Activated CD8-positive, alpha-beta memory T cell treated with anti-CD3 and anti-CD28 coated beads for 24 hours (primary cell): ENCODE measurements at places on chromosomes 7 and 10.

- DNase-seq, result no peak
Observed at GRCh38 chr10:87878664-87879459, 15.4 kb downstream of the PTEN start.

GRCh38 chr10:122362031-122362592 lies 12.4 kb upstream of the PLEKHA1 start:
- DNase-seq, result peak; percentile 24

- DNase-seq, result no peak
Observed at GRCh38 chr7:6232116-6232515, 40.3 kb downstream of the CYTH3 start.

DNA sequence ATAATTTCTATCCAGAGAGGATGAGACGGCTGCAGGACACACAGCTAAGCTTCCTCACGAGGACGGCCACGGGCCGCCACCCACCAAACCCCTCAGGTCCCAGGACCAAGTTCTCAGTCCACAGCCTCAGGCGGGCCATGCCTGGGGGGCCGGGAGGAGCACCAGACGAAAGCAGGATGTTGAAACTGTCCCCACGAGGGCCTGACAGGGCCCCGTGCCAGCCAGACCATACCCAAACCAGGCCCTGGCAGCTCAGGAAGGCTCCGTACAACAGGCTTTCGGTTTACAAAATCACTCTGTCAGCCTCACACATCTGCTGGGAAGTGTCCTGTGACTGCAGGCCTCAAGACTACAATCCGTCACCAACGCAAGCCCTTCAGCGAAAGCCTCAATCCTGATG lies 14.5 kb downstream of the TUBGCP2 start:
- no peak for DNase-seq

GRCh38 chr7:18087687-18088078 lies 60.0 kb upstream of the PRPS1L1 start:
- DNase-seq, result no peak

DNA sequence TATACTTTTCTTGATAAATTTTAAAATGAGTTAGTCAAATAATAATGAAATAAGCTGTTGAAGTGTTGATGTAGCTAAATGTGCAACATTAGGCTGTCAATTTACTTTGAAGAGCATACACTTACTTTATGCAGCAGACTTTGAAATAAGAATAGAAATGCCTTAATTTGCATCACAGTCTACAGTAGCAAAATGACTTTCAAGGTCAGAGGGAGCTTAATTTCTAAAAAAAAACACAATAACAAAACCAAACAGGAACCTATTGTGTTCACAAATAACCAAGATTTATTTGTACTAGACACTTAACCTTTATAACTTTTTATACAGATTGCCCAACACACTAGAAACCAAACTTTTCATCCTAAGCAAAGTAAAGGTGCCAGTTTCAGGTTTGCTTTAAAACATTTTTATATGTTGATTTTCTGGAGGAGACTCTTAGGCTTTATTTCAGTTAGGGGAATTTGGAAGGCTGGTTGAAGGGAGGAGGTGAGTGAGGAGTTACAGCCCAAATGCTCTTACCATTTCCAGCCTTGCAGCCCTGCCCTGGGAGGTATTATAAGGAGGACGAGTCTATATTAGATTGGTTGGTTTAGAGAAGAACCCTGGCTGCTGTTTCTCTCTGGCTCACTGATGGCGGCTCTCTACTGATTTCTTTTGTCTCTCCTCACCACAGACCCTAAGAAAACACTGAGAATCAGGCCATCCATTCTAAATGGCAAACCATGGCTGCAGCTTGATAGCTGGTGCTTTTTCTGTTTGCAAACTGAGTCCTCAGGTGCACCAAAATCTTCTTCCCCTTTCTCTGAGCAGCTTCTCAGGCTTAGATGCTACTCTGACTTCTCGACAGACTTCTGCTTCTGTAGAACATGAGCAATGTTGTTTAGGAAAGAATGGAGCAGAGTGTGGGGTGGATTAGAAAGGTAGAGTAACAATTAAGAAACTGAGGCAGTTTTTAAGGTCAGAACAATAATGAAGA lies 55.2 kb upstream of the RPA3 start:
- no peak for DNase-seq

GRCh38 chr10:128880159-128880725 lies 586.8 kb upstream of the MGMT start:
- no peak for DNase-seq

DNA sequence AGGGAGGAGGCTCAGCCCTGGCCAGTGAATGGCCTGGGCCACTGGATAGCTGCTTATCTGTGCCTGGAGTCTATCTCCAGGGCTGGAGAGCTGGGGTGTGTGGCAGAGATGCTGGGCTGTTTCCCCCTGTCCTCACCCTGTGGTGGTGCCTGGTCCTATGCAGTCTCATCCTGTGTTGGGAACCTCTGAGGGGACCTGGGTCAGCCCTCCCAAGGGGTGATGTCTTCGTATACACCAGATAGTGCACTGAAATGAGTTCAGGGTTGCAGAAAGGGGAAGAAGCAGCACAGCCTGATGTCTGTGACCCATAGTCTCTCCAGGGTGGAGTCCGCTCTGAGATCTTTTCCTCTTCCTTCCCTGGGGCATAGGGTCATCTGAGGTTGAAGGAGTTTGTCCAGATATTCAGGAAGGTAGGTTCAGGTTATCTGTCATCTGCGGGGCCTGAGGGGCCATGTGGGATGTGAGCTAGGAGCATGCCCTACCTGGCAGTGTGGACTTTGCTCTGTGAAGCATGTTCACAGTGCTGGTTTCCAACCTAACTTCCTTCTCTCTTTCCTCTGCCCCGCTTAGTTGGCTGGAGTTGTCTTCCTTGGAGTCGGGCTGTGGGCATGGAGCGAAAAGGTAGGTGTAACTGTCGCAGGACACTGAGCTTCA lies 33.4 kb upstream of the SH2D4B start:
- no peak for DNase-seq

DNA sequence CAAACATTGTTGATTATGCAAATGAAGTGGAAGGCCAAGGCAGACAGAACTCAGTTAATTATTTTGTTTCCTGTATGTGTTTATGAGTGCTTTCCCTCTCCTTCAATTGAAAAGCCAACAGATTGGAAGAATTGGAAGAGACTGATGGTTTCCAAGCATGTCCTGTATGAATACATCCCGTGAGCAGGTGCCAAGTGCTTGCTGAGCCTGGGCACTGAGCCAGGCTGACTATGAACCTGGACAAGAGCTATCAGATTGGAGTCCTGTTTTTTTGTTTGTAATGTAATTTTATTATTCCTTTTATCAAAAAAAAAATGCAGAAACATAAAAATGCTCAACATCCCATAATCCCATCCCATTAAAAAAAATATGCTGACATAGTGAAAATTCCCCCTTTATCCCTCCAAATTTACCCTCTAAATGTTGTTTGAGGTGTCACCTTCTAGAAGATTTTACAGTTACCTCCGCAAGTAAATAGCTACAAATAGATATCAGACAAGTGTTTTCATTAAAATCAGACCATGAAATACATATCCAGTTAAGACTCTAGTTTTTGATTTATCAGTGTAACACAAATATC lies 449.5 kb downstream of the GRID1 start:
- no peak for DNase-seq

DNA sequence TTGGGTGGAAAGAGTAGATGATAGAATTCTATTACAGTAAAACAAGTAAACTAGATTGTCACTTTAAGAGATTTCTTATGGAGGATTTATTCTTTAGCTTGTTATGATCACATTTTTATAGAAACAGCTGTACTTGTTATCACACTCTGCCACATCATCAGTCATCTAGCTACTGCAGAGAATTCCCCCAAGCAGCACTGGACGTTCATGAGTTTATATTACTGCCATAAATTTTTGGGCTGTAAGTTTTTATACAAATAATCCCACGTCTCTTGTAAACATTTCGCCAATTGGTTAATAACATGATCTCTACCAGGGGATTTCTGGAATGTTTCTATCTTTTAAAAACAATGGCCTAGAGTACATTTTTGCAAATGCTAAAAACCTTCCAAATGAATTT lies 238.8 kb downstream of the POLR1F start:
- DNase-seq, result no peak

- no peak for DNase-seq
Observed at GRCh38 chr10:17792991-17793390, 16.2 kb upstream of the MRC1 start.

DNA sequence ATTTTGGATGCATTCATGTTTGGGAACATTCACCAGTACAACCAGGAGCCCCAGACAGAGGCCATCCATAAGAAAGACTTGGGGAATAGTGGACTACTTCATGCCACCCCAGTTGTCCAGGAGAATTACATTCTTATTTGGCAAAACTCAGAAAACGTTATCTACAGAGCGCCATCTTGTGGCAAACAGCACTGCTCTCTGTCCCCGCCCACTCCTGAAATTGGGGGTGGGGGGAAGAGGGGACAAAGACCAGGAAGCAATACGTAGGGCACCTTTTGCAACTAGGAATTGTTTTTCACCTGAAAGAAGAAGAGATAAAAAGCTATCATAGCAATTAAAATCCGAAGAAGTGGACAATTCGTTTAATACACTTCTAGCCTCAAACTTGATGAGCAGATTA lies 134.6 kb upstream of the MGMT start:
- no peak for DNase-seq

GRCh38 chr7:105861224-105861623 lies 15.2 kb downstream of the ATXN7L1 start:
- DNase-seq, result no peak

- no peak for DNase-seq
Observed at GRCh38 chr7:41568135-41568534, 134.8 kb downstream of the INHBA start.

GRCh38 chr10:101464599-101464998 lies 110.6 kb downstream of the BTRC start:
- DNase-seq, result no peak

- no peak for DNase-seq
Observed at GRCh38 chr10:12103802-12104201, 25.7 kb upstream of the SEC61A2 start.

DNA sequence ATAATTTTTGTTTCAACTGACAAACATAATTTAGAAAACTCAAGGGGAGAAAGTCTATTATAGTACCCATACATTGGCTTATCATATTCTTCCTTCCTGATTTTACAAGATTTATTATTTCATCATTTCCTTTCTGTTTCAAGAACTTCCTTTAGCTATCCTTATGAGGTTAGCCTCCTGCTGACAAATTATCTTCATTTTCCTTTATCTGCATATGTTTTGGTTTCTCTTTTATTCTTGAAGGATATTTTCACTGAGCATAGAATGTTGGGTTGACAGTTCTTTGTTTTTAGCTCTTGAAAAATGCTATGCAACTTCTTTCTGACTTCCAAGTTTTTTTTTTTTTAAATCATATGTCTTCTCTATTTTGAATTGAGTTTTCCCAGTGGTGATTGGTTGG lies 21.3 kb upstream of the TCERG1L start:
- DNase-seq, result no peak

DNA sequence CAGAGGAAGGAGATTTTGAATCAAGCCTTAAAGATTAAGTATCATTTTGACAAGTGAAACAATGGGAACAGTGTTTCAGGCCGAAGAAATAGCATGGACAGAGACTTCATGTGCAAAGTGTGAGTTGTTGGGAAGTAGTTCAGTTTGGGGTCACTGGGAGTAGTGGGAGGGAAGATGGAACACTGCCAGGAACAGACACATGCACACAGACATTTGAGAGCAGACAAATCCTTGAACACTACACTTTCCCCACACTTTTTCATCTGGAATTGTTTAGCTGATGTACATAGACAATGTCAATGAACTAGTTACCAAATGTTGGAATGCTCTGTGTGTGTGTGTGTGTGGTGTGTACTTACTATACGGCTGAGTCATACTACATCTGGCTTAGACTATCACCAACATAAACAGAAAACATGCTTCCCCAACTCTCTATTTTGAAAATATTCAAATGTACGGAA lies 52.4 kb upstream of the LRRC17 start:
- DNase-seq, result no peak

DNA sequence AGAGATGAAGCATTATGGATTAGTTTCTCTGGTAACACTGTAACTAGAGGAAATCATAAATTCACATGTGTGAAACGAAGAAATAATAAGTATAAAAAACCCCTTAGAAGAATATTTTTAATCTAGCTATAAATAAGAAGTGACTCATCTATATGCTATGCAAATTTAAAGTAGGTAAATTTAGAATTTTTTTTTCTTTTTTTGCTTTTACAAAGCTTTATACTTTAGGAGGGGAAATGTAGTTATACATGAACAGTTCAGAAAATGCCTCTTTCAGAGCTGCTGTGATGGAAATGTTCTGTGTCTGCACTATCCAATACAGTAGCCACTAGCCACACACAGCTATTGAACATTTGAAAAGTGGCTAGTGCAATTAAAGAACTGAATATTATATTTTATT lies 87.3 kb downstream of the REEP3 start:
- no peak for DNase-seq

GRCh38 chr7:66403564-66403963 lies 198.4 kb downstream of the TPST1 start:
- DNase-seq, result no peak

DNA sequence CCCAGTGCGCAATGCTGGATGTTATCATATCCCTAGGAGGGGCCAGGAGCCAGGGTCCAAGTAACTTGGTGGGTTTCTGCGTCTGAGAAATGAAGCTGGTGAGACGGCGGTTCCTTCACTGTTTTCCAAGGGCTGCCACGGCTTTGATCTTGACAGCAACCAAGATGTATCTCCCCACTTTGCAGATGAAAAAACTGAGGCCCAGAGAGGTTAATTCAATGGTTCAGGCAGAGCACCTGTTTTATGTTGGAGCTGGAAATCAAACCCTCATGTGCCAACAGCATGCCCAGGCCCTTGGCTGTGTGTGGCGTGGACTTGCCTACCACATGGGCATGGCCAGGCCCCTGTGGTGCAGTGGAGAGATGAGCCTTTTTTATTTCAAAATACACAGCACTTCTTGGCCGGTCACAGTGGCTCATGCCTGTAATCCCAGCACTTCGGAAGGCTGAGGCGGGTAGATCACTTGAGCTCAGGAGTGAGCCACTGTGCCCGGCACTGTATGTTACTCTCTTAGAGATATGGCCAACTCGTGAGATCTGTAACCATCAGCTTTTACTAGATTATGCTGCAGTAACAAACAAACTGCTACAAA lies 225.2 kb upstream of the SH2B2 start:
- DNase-seq, result no peak

DNA sequence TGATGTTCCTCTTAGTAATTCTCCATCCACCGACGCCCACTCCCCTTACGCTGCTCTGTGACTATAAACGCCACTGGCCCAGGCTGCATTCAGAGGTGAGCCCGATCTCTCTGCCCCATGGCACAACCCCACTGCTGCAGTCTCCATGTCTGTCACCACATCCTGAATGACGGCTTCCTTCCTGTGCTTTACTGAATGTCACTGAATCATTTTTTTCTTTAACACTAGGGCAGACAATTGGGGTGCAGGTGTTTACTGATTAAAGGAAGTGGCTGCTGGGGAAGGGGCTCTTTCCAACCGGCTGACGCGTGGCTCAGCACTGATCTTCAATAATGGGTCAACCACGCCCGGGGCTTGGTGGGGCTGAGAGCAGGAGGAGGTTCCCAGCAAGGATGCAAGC lies 208.3 kb downstream of the USP6NL start:
- DNase-seq, result peak; percentile 71
